ENCODE measurements at places on chromosomes 6 and 20.

- no peak for DNase-seq
Measured at GRCh38 chr20:12573442-12573841, 435.3 kb upstream of the SPTLC3 start.

- DNase-seq = no peak
Measured at GRCh38 chr6:70557998-70558397, 8.7 kb upstream of the SDHAF4 start.

DNA sequence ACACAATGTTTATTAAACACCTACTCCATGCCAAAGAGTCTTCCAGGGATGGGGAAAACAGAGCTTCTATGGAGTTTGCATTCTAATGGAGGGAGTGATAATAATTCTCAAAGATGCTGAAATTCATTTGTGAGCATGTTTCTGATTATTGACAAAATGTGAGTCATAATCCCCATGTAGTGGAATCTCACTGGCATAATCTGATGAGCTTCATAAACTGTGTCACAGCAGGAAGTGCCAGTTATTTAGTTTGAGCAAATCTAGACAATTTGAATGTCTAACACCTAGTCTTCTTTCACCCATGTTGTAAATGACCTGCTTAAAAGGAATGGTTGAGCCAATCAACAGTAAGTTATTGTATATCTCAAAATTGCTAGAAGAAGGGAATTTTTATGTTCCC lies 95.1 kb downstream of the KCNQ5 start:
- DNase-seq = no peak

- DNase-seq = no peak
Measured at GRCh38 chr6:158630938-158631616, 13.5 kb downstream of the DYNLT1 start.

- no peak for DNase-seq
Measured at GRCh38 chr6:73964241-73964854, 268.3 kb downstream of the CD109 start.

- peak; percentile 34 for DNase-seq
Measured at GRCh38 chr6:15491255-15491985, 171.4 kb downstream of the DTNBP1 start.

- DNase-seq = no peak
Measured at GRCh38 chr6:2147766-2148448, 97.5 kb downstream of the GMDS start.

- no peak for DNase-seq
Measured at GRCh38 chr6:166813461-166813860, 142.9 kb downstream of the RNASET2 start.

DNA sequence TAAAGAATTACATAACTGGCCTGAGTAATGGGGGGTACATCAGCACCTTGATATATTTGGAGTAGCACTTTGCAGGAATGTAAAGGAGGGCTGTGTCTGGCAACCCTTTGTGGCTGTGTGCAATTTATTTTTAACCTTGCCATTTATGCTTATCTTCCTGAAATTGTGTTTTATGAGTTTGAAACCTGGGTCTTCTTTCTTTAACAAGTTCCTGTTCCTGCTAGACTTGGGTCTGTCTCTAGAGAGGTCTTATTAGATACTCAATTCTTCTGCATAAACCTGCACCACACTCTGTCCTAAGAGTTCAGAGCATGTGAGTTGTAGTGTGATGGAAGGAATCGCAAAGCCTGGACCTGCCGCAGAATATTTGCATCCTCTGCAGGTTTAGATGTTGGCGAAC lies 181.0 kb downstream of the JARID2 start:
- DNase-seq = no peak

GRCh38 chr20:63448031-63448430 lies 24.4 kb downstream of the KCNQ2 start:
- no peak for DNase-seq

- no peak for DNase-seq
Measured at GRCh38 chr20:46192376-46192944, 74.3 kb downstream of the CD40 start.

DNA sequence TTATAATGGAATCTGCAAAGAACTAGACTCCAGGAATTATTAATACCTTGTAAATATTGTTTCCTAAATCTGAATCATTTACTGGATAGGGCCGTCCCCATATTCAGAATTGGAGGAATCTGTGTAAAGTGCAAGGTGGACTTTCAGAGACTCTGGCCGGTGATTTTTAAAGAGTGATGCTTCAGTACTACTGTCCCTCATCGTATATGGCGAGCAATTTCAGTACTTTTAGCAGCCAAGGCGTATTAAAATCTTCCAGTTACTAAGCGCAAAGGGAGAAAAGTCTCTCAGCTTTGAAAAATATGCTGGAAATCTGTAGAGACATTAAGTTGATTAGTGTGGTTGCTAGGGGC lies 483 bp downstream of the SMIM26 start:
- DNase-seq = peak; percentile 34

GRCh38 chr20:63090682-63091571 lies 84.2 kb upstream of the BHLHE23 start:
- DNase-seq = no peak

GRCh38 chr20:57329608-57330221 lies at the start of gene SPO11:
SPO11 (plus strand) TSS chr20:57329803; CDS start chr20:57329868, 65 bp downstream.
- DNase-seq = no peak

- DNase-seq = no peak
Measured at GRCh38 chr6:165092881-165093595, 216.4 kb downstream of the C6orf118 start.

GRCh38 chr6:127272576-127272975 lies 5.9 kb downstream of the RNF146 start:
- no peak for DNase-seq

GRCh38 chr20:50413088-50413500 lies 97.1 kb upstream of the PTPN1 start:
- no peak for DNase-seq

DNA sequence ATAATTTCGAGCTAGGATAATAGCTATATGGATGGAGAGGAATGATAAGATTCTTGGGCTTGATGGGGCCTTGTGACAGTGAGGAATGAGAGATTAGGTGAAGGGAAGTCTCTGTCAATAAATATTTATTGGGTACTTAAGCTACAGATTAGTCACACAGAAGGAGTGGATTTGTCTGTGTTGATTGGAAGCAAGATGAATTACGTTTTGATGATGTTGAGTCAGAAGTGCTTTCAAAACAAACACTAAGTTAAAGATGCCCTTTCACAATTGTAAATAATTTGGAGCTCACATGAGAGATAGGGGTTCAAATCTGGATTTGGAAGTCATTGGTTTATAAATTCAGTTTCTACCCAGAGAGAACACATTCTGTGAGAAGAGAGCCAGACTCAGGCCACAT lies 834.2 kb downstream of the KIF16B start:
- no peak for DNase-seq

DNA sequence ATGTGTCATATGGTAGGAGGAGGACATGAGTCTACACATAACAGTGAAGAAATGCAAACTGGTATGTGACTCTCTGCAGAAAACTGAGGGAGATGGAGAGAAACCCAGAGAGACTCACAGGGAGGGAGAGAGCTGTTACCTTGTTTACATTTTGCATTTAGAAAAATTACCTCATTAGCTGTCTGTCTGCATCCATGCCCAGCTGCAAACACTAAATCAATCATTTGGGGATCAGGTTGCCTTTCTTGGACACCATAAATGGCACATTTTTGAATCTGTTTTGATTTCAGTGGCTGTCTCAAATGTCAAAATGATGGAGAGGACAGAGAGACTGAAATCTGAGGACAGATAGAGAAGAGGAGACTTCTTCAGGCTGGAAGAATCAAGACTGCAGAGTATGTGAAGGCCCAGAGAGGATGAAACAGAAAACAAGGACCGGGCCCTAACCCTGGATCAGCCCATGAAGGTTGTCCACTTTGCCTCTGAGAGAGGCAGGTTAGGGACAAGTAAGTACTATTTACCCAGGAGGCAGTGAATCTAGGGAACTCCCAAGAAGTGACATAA lies 92.2 kb downstream of the UNC5CL start:
- DNase-seq = no peak

DNA sequence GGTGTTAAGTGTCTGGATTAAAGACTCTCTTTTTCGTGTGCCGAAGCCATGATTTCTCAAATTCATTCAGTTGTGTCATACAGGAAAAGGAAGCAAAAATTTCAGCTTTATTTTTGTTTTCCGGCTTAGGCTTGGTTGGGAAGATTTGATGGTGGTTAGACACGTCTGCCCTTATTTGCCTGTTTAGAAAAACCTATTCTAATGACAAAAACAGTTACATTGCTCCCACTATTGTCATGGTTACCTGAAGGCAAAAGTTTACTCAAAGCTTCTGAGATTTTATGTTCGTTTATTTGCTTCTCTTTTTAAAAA lies 982 bp downstream of the DNAJC5 start:
- DNase-seq = no peak

DNA sequence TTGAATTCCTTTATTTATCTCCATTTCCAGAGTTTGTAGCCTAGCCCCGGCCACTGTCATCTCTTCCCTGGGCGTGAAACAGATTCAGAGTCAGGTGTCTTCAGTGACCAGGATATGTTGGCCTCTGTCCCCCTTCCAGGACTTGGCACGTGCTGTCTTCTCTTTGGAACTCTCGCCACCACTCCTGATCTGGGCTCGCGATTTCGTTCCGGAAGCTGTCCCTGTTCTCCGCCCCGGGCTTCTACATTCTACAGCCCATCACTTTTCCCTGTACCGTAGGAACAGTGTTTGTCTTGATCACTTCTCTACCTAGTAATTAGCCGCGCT lies 739 bp downstream of the GSS start:
- peak; percentile 63 for DNase-seq

GRCh38 chr6:11601776-11602605 lies 64.4 kb downstream of the TMEM170B start:
- no peak for DNase-seq

- no peak for DNase-seq
Measured at GRCh38 chr6:148762231-148762630, 15.4 kb downstream of the UST start.

GRCh38 chr6:30067460-30068139 lies 602 bp downstream of the PPP1R11 start:
- DNase-seq = peak; percentile 81

DNA sequence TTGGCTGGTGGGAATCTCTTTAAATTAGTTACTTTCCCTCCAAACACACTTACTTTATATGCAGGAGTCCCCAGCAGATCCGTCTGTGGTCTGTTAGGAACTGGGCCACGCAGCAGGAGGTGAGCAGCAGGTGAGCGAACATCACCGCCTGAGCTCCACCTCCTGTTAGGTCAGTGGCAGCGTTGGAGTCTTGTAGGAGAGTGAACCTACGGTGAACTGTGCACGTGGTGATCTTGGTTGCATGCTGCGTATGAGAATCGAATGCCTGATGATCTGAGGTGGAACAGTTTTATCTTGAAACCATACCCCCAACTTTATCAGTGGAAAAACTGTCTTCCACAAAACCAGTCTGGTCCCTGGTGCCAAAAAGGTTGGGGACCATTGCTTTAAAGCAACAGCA lies 5.0 kb downstream of the SERPINB6 start:
- no peak for DNase-seq

DNA sequence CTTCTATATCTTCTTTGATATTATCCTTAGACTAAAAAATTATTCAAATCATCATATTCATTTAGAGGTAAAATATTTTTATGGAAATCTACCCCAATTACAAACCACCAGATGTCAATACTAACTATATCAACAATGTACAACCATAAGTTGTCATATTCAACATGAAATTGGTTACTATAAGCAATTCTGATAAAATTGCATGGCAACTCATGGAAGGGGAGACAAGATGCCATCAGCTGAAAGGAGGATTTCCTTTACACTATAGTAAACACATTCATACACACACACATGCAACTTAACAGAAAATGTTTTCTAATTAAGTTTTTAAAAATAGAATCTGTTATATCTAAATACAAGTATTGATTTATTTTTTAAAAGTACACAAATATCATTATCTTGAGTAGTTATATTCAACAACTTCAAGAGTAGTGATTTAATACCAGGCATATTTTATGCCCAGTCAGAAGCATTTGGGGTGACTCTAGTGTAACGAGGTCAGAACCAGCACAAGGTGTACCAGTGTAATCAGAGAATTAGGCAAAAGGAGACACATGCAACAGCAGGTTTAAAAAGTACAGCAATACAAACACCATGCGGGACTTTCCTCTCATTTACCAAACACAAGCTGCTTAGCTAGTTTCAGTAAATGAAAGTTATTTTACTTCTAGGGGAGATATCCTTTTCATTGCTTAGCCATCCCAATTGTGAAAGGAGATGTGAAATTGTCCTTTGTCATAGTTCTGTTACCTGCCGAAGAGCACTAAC lies 1.0 kb downstream of the FILIP1 start:
- DNase-seq = no peak

DNA sequence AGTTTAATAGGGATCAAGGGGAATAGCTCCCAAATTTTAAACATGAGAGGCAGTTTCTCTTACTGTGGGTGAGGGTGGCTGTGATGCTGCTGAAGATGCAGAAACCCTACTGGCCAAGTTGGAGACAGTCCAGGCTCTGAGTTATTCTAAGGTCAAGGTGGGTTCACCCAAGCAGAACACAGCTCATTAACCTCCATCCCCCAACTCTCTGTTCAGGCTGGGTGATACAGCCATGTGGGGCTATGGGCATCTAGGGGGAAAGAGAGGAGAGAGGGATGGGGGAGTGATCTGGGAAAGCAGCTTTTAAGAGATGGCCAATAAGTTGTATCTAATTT lies 18.9 kb upstream of the TRAM2 start:
- DNase-seq = no peak

GRCh38 chr6:43303751-43304331 lies 4.8 kb downstream of the CRIP3 start:
- no peak for DNase-seq

- DNase-seq = no peak
Measured at GRCh38 chr6:109236115-109237076, 141.1 kb downstream of the CEP57L1 start.

DNA sequence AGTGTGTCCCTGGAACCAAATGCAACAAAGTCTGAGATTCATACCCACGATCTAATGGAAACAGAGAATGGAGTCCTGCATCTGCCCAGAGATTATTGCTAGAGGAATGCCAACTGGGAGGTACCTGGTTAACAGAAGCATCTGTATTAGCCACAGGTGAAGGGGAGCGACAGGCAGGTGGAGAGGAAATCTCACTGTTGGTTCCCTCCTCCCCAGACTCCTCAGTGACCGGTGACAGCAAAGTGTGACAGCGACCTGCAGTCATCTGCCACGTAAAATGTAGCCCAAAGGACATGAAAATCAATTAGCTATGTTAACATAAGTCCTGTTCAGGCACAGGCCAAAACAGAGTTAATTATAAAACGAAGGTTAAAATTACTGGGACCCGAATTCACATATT lies 336.6 kb downstream of the SYNE1 start:
- DNase-seq = no peak

GRCh38 chr6:79072640-79073181 lies 5.3 kb downstream of the PHIP start:
- no peak for DNase-seq

- DNase-seq = no peak
Measured at GRCh38 chr20:7776148-7776547, 164.1 kb downstream of the HAO1 start.

- DNase-seq = peak; percentile 43
Measured at GRCh38 chr20:43537921-43538877, 20.6 kb upstream of the SGK2 start.

GRCh38 chr20:3847429-3847940 lies 851 bp downstream of the MAVS start:
- DNase-seq = no peak
